Activated CD4-positive, alpha-beta T cell treated with anti-CD3 and anti-CD28 coated beads for 4 hours (primary cell): ENCODE measurements at places on chromosomes 3 and 15.
A peak's percentile ranks its signal among the peaks of the same experiment; 100 is the strongest.

DNA sequence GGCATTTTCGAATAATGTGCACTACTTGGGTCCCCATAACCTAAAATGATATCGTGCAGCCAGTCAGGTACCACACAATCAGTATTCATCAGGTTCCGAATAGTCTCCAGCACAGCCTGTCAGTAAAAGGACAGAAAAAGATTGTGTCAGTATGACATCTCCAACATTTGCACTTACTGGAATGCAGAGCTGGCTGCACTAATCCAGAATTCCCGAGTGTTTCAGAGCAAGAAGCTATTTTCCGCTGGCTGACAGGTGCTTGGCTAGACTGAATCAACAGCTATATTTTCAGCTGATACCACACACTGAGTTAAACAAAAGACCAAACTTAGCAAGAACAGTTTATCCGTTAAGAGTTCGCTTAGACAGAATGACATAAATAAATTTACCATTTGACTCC is 68.8 kb downstream of the AQR start:
- no peak for DNase-seq

DNA sequence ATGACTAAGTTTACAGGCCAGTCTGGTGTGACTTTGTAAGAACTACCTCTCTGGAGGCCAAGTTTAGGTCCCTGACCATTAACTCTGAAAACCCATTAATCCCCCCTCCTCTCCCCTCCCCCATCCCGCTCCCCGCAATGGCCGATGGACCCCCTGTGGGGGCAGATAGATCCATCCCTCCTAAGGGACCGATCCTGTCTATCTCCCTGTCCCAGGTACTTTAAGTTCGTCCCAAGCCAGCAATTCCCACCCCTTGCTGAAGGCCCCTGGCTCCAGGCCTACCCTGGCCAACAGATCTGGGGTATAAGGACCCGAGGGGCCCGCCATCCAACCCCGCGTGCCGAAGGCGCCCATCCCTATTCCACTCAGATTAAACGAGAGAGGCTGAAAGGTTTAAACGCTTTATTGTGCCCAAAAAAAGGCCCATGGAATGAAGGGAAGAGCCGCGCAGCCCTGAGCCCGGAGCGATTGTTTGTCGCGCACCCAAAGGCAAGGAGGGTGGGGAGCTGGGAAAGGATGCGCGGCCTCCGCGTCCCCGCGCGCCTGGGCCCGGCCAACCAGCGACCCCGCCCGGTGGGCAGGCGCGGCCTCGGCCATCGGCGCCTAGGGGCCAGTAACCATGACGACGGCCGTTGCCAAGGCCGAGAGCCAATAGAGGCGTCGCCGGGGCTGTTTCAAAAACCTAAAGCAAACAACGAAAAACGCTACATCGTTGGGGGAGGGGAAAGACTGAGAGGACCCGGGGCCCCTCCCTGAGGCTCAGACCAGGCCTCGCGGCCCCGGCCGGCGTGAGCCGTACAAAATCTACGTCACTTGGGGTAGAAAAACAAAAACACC is 35.9 kb downstream of the HMCES start:
- DNase-seq, result peak; percentile 34

GRCh38 chr15:42131826-42132806 is 24.3 kb downstream of the PLA2G4F start:
- no peak for DNase-seq

- peak; percentile 32 for DNase-seq
Measured at GRCh38 chr3:122102191-122102935, 47.2 kb downstream of the CD86 start.

DNA sequence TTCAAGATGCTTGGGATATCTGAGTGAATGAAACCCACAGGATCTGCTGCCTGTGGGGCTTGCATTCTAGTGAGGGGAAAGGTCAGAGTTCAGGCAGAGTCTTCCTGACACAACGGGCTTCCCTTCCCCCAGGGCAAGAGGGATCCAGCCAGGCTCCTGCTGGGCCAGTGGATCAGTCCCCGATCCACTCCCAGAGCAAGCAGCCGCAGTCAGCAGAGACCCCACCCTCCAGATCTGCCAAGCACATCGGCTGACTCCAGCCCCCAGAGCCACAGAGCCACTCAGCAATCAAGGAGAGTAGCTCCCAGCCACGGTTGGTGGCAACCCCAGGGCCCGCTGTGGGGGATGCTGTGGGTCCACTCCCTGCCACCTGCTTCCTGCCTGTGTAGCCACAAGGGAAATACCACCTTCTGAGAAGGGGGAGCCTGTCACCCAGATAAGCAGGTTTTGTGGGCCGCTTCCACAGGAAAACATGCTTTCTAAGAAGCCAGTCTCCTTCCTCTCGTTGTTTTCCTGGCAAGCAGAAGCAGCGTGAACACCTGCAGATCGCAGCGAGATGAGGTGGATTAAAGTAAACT is 44.9 kb downstream of the CPN2 start:
- peak; percentile 39 for DNase-seq

DNA sequence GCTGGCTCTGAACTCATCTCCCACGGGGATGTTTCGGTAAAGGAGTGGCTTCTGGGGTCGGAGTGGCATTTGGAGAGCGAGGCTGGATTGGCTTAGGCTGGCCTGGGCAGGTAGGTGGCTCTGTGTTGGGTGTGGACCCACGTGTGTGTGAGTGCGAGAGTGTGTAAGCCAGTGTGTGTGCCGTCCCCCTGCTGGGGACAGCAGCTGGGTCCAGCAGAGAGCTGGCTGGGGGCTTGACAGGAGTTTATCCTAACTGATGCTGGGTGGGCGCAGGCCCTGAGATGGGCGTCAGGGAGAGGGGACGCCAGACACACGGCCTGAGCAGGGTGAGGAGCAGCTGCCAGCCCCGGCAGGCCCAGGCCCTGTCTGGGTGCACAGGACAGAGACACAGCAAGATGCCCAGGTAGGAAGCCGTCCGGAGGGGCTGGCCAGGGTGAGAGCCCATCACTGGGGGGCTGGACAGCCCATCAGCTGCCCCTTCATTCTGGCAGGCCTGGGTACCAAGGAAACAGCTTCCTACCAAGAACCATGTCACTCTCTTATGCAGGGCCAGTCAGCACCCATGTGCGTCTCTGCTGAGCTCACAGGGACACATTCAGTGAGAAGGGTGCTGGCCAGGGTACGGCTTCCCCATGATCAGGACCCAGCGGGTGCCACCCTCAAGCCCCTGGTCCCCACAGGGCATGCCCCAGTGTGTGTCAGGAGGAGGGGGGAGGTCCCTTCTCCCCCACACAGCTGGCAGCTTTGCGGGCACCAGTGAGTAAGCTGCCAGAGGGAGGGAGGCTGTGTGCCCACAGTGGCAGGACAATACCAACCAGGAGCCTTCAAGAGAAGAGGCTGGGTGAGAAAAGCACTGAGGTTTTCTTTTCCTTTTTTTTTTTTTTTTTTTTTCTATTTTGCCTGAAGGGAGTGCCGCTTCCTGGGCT is 1.1 kb downstream of the PAK6 start:
- no peak for DNase-seq

GRCh38 chr3:133905376-133905775 is 9.7 kb upstream of the RAB6B start:
- DNase-seq, result no peak

DNA sequence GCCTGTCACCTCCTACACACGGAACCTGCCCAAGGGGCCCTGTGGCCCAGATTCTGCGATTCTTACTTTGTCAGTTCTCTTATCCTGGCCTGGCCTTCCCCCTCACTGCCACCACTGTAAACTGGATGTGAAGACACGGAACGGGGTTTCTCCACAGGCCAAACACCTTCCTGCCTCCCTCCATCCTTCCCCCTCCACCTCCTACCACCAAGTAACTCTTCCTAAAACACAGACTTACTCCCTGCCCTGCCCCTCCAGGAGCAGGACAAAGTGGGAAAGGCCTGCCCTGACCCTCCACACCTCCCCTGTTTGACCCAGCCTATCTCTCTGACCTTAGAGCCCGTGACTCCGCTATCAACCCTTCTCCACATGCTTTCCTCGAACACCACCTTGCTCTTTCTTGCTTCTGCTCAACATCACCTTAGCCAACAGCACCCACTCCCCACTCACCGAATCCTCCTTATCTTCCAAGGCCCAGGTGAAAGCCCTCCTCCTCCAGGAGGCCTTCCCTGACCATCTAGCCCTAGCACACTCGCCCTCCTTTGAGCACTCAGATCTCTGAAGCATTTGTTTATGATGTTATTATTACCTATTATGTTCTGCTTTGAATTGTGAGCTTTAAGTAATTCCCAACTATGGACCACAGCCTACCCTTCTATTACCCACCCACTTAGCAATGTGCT is 7.6 kb downstream of the CA12 start:
- DNase-seq, result no peak

DNA sequence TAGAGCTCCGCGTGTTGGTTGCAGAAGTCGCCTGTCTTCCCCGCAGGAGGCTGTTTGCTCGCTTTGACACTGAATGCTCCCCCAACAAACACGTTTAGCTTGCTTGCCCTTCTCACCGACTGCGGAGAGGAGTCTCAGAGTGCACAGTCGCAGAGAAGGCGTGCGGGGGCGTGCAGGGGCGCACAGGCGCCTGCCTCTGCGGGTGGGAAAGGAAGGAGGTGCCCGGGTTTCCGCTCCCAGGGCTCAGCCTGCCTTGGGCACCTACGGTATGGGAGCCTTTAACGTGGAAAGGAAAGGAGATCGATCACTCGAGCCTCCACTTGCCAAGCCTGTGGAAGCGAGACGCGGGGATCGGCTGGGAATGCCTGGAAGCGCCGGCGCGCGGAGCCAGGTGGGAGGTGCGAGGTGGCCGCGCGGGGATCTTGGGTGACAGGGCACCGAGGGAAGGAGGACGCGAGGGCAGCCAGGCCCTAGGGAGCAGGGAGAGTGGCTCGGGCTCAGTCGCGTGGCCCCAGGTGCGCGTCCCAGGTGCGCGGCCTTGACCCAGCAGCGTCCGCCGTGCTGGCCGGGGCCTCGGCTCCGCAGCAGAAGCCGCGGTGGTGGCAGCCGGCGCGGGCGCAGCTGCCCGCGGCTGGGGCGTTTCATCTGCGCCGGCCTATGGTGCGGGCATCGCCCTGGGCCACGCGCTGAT is at the start of gene FAN1:
Gene FAN1 (plus strand): TSS at position 419 of the 691 bp plus-strand sequence. CDS start 749 bp downstream, outside the sequence.
- peak; percentile 84 for DNase-seq

DNA sequence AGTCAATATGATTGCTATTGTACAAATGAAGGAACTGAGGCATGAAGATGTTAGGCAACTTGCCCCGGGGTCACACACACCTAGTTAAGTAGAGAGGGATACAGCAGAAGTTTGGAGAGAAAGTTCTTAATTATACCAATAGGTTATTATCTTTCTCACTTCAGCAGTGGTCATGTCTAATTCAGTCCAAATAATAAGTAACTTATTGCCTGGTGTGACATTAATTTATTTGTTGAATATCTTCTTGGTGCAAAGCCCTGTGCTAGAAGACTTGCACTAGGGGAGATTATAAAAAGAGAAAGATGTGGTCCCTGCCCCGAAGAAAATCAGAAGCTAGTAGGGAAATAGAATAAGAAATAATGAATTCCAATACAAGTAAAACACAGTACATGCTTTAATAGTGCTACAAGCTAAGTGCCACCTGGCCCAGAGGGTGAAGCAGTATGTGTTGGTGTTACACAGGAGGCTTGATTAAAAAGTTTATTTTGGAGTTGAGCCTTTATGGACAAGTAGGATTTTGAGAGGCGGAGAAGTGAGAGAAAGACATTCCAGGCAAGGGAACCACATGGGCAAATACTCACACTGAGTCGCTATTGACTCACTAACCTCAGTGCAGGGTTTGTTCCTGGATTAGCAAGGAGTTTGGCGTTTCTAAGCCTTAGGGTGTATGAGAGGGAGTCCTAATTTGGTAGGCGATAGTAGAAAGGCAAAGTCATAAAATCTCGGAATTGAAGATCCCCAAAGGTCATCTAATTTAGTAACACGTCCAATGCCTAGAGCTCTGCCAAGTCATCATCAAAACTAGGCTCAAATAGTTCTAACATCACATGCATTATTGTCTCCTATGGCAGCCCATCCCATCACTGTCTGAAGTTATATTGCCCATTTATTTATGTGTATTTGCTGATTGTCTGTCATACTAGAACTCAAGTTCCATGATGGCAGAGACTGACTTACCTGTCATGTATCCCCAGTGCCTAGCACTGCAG is 19.2 kb upstream of the GSK3B start:
- no peak for DNase-seq

GRCh38 chr15:20356444-20356910 is 185.1 kb downstream of the GOLGA6L6 start:
- peak; percentile 87 for DNase-seq

- DNase-seq, result no peak
Measured at GRCh38 chr3:72355168-72355567, 493.1 kb downstream of the SHQ1 start.

DNA sequence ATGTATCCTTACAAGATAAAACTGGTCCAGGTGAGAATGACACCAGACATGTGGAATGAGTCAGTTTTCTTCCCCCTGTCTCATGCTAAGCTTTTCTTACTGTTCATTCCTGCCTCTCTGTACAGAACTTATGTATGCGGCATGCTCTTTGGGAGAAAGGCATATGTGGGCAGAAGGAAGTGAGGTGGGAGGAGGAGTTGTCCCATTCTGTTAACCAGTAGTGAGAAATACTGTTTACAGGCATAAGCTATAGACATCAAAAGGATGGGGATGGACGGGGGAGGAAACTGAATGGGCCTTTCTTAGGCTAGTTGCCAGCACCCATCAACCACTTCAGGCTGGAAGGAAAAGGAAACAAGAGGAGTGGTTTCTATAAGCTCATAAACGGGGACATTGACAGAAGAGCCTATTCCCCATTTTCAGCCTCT is 143.6 kb upstream of the BHLHE40 start:
- peak; percentile 26 for DNase-seq

DNA sequence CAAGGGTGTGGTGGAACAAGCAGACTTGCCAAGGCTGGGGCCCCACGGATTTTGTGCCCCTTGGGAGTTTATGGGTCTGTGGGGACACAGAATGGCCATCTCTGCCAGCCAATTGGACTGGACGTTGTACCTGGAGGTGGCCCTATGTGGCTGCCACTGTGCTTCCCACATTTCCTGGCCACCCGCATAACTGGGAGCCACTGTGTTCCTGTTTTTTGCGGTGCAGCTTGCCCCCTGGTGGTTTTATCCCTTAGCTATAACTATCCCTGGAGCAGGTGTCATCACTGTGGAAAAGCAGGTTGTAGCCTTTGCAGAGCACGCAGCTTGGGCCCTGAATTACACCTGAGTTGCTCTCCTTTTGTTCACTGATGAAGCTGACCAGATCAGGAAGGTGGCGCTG is 306.3 kb downstream of the ZPLD1 start:
- no peak for DNase-seq

- no peak for DNase-seq
Measured at GRCh38 chr3:81302045-81302444, 459.4 kb downstream of the GBE1 start.

DNA sequence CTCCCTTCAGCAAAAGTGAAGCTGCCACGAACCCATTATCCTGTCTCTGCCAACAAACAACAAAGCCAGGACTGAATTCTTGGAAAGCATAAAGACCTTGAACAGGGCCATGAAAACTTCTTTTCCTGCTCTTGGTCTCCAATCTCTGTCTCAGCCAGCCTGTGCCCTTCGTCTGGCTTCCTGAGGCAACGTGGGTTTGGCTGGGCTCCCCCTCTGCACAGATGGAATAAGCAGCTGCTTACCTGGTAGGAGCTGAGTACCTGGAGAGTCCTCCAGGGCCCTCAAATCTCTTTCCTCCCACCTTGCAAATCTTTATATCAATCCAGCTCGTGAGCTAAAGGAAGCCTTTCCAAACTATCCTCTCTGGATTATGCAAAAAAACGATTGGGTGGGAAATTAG is 97.6 kb upstream of the PSMD6 start:
- no peak for DNase-seq

- DNase-seq, result no peak
Measured at GRCh38 chr3:191792580-191792979, 331.6 kb downstream of the PYDC2 start.

- DNase-seq, result no peak
Measured at GRCh38 chr3:48430708-48431101, 819 bp upstream of the PLXNB1 start.
